ENCODE measurements at places on chromosomes 5 and 9.

DNA sequence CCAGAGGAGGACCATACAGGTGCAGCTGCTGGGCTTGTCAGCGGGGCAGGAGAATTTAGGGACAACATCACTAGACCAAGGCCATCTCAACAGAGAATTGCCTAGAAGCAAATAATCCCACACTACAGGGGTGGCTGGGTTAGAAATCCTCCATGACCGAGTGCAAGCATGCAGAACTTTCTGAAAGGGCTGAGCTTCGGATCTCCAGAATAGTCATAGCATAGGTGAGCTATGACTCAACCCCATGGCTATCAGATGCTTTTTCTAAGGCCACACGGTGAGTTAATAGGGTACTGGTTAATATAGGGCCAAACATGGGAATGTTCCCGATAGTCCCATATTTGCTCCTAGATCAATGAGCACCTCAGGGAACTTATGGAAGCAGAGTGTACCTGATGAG, 4.2 kb downstream of the KCNIP1 start:
- no peak for DNase-seq

- DNase-seq, result no peak
These were observed 29.0 kb upstream of the GPR150 start for GRCh38 chr5:95590880-95591279.

DNA sequence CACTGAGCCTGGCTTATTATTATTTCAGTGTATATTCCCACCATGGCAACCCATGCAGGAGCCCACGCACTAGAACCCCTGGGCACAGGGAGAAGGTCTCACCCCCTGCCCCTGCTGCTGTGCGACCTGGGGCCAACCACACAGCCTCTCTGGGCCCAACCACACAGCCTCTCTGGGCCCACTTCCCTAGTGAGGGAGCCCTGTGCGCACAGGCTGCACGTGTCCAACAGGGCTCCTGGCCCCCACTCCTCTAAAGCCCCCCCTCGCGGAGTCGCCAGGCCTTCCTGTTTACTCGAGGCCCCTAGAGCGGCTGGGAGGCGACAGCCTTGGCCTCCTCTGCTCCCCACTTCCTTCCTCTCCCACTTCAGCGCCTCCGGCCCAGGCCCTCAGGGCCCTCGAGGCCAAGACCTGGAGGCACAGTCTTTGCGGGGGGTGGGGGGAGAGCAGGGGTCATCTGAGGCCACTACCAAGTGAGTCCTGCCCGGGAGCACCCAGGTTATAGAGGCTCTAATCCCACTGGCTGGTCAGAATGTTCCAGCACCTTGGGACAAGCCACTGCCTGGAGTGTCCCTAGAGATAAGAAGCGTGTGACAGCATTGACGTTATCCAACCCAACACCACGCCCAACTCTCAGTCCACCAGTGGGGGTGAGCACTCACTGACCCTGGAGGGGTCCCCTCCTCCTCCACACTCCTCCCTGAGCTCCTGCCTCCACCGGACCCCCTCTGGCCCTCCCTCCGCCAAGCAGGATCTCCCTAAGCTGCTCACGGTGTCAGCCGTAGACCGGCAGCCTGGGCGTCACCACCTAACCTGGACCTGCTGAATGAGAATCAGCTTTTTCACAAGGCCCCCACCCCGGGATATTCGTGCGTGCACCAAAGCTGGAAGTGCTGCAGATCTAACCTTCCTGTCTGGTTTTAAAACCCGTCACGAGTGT, 7.9 kb upstream of the ENG start:
- DNase-seq, result peak; percentile 97

DNA sequence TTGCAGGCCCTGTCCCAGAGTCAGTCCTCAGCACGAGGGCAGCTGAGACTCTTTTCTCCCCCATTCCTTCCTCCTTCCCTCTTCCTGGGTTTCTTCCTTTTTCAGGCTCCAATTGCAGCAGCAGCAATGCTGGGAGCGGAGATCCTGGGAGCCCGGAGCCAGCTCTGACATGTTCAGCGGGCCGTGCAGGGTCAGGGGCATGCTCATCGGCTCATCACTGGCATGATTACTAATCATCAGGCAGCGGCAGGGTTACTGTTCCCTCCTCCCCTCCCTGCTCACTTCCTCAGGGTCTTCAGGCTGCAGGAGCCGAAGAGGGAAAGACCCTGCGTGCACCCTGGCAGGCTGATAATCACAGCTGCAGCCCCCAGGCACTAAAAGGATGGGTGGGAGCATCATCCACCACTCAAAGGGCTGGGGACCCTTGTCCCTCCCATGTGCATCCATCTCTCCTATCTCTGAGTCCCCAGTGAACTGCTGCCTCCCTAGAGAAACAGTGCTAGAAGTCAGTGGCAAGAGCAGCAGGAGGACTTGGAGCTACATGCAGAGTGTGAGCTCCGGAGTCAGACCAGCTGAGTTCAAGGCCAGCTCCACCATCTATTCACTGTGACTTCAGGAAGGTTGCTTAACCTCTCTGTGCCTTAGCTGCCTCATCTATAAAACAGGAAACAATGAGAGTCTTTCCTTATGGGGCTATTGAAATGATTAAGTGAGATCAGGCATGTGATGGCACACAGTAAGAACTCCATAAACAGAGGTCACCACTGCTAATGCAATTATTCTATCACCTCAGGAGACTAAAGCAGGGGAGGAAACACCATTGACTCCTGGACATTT, 7.8 kb upstream of the KCNIP1 start:
- no peak for DNase-seq

DNA sequence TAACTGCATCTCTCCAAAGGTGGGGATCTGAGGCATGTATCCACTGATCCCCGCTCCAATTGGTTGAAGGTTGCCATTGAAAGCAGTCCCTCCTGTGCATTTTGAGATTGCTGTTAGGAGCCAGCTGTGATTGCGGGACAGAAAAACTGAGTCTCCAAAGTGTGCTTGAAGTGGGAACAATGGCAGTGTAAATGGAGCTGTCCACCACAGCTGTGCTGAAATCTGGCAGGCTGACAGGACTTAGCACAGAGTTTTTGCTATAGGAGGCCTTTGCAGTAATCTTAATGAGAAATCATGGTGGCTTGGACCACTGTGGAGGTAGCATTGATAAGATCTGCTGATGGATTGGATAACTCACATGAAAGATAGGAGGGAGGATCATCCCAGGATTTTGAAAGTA, 3.3 kb downstream of the RNF20 start:
- no peak for DNase-seq

DNA sequence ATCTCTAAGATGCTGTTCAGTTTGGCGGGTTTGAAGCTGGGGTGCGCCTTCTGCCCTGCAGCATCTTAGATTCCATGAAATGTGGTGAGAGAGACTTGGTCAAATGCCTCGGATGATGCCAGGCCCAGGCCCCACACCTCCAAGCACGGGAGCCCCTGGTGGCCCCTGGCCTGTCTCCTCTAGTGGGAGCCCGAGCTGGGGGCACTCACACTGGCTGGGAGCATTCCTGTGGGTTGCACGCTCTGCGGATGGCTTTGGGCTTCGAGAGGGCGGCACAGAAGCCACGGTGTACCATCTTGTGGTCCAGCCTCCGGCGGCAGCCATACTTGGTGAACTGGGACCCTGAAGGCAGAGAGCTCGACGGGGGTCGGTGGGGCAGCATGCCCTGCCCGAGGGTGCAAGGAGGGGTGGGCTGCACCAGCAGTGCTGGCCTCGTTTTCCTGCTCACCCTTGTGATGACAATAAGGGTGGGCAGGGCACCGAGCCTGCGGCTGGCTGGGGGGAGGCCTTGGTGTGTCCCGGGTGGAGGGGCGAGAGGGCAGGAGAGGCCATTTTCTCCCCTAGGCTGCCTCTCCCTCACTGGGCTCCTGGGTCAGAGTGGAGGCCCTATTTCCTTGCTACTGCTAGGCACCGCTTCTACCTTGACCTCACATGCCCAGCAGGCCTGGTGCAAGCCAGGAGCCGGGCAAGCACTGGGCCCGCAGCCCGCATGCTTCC, 65.8 kb downstream of the ZNF354C start:
- no peak for DNase-seq

GRCh38 chr5:127934791-127935256, 148.7 kb upstream of the SLC12A2 start:
- no peak for DNase-seq

- peak; percentile 70 for DNase-seq
These were observed 46.9 kb downstream of the AHRR start for GRCh38 chr5:368183-369084.

GRCh38 chr5:113296676-113297075, 138.1 kb downstream of the TSSK1B start:
- no peak for DNase-seq

GRCh38 chr5:97635553-97635952, 452.5 kb upstream of the RIOK2 start:
- no peak for DNase-seq

- DNase-seq, result no peak
These were observed 600.8 kb upstream of the ARRDC3 start for GRCh38 chr5:91983869-91984268.

- DNase-seq, result no peak
These were observed 169.6 kb downstream of the RORB start for GRCh38 chr9:74666625-74667316.

DNA sequence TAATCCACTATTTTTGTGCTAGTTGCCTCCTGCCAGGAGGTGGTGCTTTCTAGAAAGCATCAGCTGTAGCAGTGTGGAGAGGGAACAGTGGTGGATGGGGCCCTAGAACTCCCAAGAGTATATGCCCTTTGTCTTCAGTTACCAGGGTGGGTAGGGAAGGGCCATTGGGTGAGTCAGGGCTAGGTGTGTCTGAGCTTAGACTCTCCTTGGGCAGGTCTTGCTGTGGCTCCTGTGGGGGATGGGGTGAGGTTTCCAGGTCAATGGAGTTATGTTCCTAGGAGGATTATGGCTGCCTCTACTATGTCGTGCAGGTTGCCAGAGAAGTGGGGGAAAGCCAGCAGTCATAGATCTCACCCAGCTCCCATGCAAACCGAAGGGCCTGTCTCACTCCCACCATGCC, 11.3 kb upstream of the ADAMTS12 start:
- no peak for DNase-seq

GRCh38 chr5:134123360-134123759, 8.9 kb downstream of the TCF7 start:
- DNase-seq, result no peak

DNA sequence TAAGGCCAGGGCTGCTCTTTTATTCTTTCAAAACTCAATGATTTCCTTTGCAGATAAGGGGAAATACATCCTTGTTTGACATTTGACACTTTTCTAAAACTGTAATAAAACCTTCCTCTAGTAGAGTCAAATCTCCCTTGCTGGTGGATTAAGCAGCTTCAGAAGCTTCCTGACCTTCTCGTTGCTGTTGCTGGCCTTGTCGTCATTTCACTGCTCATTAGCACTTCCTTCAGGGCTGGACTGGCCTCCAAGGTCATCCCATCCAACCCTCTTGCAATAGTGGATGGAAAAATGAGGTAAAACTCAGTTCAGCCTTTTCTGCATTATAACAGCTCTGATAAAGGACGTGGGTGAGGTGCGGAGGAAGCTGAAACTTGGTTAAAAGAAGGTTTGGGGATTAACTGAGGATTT, 1.1 kb upstream of the ADAMTSL1 start:
- no peak for DNase-seq

DNA sequence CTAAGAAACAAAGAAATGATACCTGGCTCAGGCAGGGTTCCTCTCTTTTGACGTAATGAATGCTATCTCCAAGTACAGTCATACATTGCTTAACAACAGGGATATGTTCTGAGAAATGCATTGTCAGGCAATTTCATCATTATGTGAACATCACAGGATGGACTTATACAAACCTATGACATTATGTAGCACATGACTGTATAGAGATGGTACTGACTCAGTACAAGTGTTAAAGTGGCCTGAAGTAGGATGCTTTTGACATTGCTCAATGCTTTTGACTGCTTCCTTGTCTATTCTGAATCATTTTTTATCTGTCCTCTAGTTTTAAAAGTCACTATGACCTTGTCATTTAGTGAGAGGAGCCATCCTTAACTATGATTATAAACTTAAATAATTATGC, 147.6 kb downstream of the NR2F1-AS1 start:
- DNase-seq, result no peak

DNA sequence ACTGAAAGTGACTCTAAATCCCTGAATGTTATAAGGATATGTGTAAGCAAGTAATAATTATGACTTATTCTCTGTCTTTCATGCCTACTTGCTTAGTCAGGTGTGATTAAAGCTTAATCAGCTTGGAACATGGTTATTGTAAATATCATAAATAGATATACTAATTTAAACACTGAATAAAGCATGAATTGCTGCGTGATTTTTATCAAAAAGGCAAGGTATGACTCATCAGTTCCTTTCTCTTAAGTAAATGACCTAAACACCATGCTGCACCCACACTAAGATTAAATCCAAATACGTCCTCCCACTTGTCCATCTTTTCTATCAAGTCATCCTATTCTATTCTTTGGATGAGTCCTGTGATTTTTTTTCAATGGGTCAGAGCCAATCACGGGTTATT, 124.6 kb upstream of the MTAP start:
- DNase-seq, result no peak

- peak; percentile 62 for DNase-seq
These were observed 352.9 kb downstream of the DNAH5 start for GRCh38 chr5:13591621-13592020.

DNA sequence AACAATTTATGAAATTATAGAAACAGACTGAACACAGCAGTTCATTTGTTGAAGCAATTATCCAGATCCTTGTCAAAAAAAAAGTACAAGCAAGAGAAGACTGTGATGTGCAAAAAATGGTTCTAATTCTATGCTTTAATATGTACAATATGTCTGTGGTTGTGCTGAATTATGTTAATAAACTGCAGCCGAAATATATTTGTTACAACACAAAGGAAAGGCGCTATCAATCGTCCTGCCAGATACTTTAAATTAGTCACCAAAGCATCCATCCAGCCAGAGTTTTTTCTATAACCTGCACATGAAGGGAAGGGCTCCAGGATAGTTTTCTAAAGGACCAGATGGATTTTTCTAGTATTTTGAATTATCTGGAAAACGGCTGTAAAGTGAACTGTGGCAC, 259.5 kb downstream of the BNC2 start:
- DNase-seq, result no peak

DNA sequence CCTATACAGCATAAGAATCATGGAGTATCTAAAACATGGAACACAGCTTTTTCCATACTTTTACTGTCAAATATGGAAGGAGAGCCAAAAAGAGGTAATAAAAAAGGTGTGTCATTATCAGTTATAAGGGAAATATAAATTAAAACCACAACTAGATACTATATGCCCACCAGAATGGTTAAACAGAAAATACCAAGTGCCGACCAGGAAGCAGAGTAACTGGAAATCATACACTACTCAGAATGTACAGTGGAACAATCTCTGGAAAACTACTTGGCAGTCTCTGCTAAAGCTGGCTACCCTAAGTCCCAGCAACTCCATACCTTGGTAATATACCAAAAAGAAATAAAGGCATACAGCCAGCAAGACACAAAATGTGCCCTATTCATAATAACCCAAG, 2.4 kb downstream of the PAIP1 start:
- no peak for DNase-seq

- DNase-seq, result no peak
These were observed 204.4 kb upstream of the TRIM32 start for GRCh38 chr9:116482740-116483139.

GRCh38 chr9:108836781-108837180, 19.0 kb downstream of the ACTL7B start:
- DNase-seq, result no peak
